ENCODE measurements at places on chromosomes 1 and 21.

DNA sequence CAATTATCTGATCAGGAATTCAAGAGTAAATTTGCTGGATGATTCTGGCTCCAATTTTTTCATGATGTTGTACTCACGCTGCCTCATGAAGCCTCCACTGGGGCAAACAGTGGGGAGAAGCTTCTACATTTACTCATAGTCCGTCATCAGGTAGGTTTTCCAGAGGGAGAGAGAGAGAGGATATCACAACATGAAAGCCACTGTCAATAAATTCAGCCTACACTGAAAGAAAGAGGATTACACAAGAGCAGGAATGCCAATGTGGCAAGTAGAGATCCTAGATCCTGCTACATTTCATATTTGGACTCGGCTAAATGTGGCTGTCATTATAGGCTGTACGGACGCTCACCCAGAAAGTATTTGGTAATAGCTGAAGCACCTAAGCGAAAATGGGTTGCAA lies 819.9 kb downstream of the BRINP3 start:
- DNase-seq, result no peak

GRCh38 chr1:27339213-27339612 lies 2.6 kb upstream of the SYTL1 start:
- DNase-seq, result no peak

DNA sequence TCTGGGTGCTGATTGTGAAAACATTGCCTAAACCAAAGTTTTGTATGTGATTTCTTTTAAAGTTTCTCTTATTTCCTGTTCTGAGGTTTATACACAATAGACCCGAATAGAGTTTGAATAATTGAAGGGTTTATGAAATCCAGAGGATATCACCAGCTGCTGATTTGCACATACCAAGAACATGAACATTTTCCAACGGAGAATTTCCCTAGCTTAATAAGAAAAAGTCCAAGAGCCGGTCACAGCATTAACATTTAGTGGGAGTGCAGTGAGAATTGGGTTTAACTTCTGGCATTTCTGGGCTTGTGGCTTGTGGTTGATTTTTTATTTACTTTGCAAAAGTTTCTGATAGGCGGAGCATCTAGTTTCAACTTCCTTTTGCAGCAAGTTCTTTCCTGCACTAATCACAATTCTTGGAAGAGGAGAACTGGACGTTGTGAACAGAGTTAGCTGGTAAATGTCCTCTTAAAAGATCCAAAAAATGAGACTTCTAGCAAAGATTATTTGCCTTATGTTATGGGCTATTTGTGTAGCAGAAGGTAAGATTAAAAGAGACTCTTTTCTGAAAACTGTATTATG lies at the start of gene CFH:
Gene CFH (plus strand): TSS at position 407 of the 579 bp plus-strand sequence. CDS start 75 bp downstream, at position 482.
- DNase-seq, result no peak

DNA sequence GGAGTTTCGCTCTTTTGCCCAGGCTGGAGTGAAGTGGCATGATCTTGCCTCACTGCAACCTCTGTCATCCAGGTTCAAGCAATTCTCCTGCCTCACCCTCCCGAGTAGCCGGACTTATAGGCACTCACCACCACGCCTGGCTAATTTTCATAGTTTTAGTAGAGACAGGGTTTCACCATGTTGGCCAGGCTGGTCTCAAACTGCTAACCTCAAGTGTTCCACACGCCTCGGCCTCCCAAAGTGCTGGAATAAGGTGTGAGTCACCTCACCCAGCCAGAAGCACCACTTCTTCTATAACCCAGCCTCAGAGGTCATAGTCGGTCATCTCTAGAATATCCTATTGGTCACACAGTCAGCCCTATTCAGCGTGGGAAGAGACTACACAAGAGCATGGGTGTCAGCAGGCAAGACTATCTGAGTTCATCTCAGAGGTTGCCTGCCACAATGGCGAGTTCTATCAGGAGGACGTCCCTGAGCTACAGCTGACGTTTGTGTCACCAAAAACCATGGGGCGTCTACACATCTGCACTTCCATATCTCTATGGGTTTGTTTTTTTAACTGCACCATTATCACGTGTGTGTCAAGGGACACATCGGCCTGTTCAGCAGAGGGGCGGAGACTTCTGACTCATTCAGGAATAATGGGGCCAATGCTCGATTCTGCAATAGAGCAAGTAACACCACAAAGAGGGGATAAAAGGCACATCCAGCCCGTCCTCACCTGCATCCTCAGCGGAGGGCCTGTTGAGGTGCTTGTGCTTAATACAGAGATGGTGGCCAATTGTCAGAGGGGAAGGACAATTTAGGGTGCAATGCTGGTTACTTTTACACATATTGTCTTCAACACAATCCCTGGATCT lies 256.3 kb upstream of the IRF2BP2 start:
- DNase-seq, result no peak

DNA sequence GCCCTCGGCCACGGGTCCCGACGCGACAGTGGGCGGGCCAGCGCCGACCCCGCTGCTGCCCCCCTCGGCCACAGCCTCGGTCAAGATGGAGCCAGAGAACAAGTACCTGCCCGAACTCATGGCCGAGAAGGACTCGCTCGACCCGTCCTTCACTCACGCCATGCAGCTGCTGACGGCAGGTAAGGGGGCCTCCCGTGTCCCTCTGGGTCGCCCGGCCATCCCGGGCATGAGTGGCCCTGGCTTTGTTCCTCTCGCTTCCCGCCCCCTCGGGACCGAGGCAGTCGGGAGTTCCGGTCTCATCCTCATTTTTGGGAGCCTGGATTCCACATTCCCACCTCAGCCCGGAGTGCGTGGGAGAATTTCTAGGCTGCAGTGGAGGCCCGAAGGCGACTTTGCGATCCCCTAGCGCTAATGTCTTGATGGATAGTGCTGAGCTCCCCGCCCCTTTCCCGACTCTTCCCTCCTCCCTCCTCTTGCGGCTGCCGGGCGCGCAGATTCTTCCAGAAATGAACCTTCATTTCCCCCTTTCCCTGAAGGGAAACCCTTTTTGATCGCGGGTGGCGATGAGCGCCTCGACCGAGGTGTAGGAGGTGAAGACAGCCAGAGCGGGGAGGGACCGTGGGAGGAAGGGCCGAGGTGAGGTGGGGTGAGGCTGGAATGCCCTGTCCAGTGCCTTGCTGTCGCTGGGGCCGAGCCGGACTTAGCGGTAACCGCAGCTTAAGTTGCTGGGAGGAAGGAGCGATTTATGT lies 705 bp downstream of the KHDRBS1 start:
- DNase-seq, result peak; percentile 61

GRCh38 chr1:145716641-145717345 lies 2.5 kb upstream of the CD160 start:
- no peak for DNase-seq

GRCh38 chr1:53373246-53373645 lies 45.4 kb upstream of the LRP8 start:
- peak; percentile 6 for DNase-seq

DNA sequence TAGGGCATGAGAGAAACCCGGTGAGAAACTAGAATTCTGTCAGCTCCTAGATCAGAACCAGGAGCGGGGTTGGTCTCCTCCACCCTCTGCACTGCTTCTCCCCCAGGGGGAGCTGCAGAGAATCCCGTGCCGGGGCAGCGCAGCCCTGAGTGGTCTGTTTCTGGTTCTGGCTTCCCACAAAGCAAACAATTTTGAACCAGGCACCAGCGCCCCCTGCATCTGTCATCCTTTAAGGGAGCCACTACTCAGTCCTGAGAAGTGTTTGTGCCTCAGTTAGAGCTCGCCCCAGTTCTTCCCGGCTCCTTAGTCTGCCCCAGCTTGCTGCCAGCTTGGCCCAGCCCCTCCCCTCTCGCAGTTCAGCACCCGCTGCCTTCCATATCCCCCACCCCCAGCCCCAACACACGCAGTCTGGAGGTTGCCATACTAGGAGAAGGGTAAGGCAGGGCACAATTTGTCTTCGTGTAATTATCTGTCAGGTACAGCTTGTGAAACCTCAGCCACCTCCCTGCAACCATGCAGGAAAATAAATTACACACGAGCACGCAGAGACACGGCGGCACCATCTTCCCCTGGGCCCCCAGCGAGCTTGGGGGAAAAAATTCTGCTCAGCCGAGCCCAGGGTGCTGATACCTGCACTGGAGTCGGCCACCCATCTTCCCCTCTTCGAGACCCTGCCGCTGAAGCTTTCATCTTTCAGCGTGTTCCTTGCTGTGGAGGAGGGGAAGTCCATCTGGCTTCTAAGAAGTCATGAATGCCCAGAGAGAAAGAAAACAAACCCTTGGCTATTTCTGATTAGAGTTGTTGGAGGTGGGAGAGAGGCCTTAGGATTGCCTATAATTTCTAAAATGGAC lies 62.6 kb upstream of the CD1D start:
- no peak for DNase-seq

DNA sequence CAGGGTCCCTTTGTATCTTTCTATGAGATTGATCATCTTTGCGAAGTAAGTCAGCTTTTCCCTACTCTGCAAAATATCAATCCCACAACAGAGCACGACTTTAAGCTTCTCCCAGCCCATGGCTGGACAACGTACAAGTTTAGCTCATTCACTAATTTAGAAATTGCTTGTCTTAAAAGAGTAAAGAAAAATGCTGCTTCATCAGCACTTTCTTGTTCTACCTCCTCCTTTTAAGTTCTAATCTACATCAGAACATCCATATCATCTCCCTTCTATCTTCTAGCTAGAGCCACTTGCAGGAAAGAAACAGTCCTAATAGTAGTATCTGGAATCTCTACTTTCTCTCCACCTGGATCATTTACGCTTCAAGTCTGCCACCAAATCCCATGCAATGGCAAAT lies 441.2 kb upstream of the ESRRG start:
- DNase-seq, result no peak

DNA sequence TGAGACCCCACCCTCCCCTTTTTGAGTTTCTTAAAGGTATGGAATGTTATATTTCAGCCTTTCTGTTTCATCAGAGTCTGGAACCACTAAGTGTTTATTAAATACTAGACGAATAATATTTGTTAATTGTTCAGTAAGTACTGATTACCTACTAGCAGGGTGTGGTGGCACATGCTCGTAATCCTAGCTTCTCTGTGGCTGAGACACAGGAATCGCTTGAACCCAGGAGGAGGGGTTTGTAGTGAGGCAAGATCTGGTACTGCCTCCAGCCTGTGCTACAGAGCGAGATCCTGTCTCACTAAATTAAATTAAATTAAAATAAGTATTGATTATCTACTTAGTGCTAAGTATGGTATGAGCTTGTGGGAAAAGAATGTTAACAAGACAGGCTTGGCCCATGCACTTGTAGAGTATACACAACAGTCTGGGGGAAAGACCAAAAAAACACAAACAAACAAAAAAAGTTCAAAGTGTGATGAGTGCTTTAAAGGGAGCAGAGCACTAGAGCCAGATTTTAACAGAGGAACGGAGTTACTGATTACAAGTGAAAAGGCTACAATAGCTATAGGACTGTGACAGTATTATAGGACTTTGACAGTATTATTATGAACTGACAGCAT lies 2.4 kb downstream of the CEPT1 start:
- no peak for DNase-seq

DNA sequence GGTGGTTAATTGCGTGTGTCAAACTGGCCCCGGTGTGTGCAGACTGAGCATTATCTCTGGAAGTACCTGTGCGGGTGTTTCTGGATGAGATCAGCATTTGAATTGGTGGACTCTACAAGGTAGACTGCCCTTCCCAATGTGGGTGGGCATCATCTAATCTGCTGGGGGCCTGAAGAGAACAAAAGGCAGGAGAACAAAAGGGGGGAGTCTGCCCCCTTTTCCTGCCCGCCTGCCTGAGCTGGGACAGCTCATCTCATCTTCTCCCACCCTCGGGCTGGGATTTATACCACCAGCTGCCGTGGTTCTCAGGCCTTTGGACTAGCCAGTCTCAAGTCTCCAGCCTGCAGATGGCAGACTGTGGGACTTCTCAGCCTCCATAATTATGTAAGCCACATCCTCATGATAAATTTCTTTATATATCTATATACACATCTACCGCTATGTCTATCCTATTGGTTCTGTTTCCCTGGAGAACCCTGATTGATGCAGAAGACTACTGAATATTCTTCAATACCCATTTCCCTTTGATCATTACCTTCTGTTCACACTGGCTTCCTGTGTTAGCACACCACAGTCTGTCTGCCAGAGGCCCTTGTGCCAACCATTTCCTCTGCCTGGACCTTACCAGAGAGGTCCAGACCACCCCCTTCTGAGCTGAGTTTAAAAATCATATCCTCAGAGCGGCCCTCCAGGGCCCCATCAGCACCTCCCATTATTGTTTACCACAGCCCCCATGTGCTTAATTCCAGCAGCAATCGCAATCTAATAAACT lies 25.2 kb downstream of the RCAN1 start:
- DNase-seq, result no peak

- no peak for DNase-seq
These were observed 38.5 kb downstream of the EPHA2 start for GRCh38 chr1:16117369-16117768.

GRCh38 chr1:163104385-163105099 lies 35.4 kb downstream of the RGS4 start:
- no peak for DNase-seq

DNA sequence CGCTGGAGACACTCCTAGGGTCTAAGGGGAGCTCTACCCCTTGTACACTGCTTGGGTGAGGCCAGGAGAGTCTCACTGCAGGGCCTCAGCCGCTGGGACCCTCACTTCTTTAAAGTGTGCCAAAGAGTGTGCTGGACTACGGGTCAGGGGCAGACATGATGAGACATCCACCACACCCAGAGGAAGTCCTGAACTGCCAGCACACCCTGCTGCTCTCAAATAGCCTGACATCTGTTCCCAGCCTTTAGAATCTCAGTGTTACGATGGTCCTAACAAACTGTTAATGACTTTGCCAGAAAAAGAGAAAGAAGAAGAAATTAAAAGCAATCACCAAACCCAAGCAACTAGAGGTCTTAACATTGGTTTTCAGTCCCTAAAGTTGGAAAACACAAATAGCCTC lies 49.0 kb downstream of the MRPL37 start:
- no peak for DNase-seq

DNA sequence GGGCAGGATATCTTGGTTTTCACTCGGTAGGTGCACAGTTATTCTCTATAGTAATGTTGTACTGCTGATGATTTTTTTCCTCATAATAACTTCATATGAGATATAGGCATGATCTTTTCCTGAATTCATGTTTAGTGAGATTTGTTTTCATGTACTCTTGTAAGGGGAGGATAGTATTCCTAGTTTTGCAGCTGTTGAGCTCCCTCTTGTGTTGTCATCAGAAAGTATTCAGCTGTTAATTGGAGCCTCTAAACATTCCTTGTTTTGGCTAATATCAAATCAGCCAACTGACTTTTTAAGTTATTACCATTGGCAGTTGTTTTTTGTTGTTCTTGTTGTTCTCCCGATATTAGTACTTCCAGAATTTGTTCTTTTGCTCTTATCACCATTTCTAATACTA lies 24.4 kb downstream of the OR10R2 start:
- DNase-seq, result no peak
